Left ventricle myocardium superior (tissue), 1 donor: ENCODE measurements at places on chromosomes 2 and 18. TPM values are rescaled to one million over a fixed set of nuclear protein-coding genes. Genes with fewer than 3 reads are reported as not detected.

DNA sequence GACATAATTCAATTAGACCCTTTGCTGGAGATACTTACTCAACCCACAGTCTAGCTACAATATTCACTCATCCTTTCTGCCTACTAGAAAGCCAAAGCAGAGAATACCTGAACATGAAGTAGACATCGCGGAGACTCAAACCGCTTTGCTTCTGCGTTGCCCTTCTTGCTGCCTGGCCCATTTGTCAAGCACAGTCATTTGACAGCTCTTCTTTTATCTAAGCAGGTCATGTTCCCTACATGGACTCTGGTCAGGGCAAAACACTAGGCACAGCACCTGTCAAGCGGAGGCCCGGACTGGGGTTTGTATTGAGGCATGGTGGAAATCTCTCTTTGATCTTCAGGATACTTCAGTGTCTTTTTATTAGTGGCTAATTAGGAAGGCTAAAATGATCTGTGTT is 89.7 kb downstream of the FARSB start:
- DNase-seq: peak; percentile 28

DNA sequence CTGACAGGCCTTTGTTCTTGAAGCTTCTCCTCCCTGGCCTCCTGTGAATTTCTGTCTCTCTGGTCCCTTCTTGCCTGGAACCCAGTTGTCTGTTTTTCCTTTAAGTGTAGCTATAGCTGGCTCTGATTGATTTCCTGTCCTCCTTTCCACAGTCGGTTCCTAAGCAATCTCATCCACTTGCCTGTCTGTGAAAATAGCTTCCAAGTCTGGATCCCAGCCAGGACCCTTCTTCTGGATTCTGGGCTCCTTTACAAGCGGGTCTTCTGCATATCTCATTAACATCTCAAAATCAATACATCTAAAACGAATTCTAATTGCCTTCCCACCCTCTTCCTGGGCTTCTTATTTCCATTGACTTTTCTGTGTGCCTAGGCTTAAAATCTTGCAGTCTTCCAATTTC is 124.9 kb downstream of the DAW1 start:
- DNase-seq: no peak

NEU2 gene
- total RNA-seq: not detected

PLEKHB2 gene
- 34.1 TPM for total RNA-seq

- no peak for DNase-seq
These were observed 2.5 kb downstream of the DLX1 start for GRCh38 chr2:172087780-172088244.

RND3 gene
- 25.1 TPM for total RNA-seq

GRCh38 chr2:217396165-217396564 is 536.3 kb upstream of the TNP1 start:
- no peak for DNase-seq

APLF gene
- total RNA-seq: 3.9 TPM

HOXD1 gene
- total RNA-seq: not detected
